Fibroblast of skin of left quadriceps (primary cell): ENCODE measurements at places on chromosomes 2 and 18.

- peak; percentile 34 for DNase-seq
Observed at GRCh38 chr18:33946336-33946735, 278.4 kb downstream of the NOL4 start.

GRCh38 chr2:216327447-216327935, 44.8 kb downstream of the MARCHF4 start:
- no peak for DNase-seq

GRCh38 chr2:119476301-119477112, 44.9 kb downstream of the TMEM37 start:
- peak; percentile 15 for DNase-seq

DNA sequence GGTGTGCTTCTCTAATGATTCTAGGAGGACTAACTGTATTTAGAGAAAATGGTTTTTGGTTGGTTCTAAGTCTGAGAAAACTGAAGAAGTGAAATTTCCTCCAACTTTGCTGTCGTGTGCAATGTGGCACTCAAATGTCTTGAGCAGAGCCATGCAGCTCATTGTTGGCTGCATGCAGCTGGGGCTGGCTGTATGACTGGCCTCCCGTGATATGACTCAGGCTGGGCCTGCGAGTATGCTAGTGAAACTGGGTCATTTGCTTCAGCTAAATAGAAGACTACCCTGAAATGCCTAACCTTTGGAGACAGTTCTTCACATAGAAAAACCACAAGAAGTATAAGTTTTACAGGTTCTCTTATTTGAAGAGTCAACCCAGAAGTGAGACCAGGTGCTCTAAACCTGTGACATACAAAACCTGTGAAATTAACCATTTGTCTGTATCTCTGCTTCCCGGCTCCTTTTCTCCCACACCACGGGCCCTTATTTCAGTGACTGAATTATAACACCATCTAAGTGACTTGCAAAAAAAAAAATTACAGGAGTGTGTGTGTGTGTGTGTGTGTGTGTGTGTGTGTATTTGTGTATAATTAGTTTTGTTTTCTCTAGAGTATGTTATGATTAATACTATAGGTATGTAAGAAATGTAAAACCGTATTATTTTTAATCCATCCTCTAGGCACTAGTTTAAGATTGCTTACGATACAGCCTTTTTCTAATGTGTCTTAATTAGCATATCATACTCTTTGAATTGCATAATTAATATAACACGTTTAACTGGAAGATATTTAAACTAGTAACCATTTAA, 15.9 kb downstream of the POLI start:
- no peak for DNase-seq

DNA sequence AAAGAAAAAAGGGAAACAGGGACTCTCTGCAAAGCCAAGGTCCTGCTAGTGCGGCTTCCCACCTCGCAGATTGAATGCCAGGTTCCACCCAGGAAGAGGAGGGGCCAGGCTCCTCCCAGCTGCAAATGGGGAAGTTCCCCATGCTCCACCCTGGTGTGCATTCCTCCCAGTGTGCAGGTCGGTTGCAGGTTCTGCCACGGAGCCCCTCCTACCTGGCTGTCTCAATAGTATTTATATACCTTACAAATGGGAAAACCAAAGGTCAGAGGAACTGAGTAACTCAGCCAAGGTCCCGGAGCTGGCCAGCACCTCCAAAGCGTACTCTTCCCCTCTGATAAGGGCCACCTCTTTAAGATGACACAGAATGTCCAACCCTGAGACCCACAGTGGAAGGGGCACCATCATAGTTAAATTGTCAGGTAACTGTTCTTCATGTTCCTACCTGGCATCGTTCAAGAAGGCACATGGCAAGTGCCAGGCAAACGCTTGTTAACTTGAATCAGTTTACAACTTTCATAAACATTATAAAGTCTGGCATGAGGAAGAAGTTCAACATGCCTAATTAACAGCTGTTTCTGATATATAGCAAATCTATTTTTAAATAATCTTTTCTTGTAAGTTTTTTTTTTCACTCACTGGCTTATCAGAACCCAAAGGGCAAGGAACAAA, 35.5 kb downstream of the POU3F3 start:
- DNase-seq: no peak

DNA sequence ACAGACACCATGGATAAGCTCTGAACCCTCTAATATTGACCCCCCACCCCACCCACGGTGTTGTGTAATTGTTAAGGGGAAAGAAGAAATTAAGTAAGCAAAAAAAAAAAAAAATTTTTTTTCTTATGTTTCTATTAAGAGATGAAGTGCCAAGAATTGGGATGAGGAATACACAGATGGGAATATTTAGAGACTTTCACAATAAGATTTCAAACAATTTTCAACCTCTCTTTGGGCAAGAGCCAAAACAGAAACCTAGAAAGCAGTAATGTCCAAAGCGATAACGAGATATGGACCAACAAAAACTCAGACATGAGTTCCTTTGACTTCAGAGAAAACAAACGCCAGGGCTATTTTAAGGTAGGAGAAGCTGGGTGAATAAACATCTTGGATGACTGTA, 14.4 kb downstream of the PIEZO2 start:
- DNase-seq: no peak

DNA sequence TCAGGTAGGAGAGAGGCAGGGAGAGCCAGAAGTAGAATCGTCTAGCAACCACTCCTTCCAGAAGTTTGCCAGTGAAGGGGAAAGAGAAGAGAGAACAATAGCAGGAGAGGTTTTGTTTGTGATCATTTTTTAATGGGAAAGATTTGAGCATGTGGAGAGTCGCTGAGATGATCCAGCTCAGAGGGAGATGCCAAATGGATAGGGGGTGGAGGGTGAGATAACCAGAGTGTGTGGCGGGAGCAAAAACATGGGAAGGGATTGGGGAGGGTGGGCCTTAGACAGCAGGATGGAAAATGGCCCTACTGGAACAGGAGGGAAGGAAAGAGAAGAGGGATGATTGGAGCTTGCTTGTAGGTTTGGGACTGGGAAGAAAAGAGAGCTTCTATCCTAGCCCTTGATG, 269.8 kb downstream of the GLI2 start:
- no peak for DNase-seq

DNA sequence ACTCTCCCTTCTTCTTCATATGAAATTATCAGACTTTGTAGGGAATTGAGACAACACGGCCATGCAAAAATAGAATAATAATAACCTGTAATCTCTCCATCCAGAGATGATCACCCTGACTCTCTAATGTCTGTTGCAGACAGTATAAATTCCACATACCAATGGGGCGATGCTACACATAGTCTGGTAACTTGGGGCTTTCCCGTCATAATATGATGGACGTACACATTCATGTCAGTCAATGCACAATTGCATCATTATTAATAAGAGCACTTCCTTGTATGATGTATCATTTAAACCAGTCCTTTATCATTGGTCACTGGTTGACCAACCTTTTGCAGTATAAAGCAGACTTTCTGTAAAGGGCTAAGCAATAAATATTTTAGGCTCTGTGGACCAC, 39.5 kb upstream of the SCLY start:
- DNase-seq: no peak

- DNase-seq: no peak
Observed at GRCh38 chr2:213237787-213238186, 46.5 kb upstream of the SPAG16 start.

DNA sequence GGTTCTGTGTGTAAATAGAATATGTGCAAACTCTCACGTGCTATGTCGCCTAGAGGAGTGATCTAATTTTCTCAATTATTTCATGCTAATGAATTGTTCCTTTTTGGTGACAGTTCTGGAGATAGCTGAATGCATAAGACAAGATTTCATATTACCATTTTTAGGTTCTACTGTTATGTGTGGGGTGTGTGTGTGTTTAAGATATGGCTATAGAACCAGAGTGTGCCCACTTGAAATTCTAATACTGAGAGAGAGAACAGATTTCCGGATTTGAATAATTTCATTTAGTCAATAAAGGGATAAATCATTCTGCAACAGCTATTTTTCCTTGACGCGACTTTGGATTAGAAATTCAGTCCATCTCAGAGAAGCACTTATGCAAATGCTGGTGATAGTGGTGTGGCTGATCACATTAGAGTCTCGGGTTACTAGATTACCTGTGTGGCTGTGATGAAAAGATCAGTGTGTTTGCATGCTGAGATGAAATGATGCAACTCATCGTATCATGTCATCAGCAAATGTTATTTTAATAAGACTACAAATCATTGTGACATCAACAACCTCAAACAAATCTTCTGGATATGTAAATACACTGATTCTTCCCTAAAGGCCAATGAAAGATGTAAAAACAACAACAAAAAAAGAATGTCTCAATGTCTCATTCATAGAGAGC, 415.9 kb downstream of the EPHA4 start:
- no peak for DNase-seq

DNA sequence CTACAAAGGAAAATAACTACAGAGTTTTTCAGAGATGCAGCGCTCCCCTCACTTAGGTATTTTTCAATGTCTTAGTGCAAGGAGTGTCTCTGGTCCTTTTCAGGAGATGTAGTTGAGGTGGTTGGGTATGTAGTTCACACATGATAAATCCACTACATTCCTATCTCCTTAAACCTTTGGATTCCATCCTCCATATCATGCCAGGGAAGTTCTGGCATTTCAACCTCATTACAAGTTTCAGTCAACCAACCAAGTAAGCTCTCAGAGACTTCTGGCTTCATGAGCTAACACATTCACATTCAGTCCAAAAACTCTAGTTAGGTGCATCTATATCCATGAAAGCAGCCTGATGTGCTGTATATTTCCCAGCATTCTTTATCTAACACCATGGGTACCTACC, 47.3 kb downstream of the MAP3K20 start:
- no peak for DNase-seq
